ENCODE measurements at places on chromosomes 1 and 21. TPM values are rescaled to one million over a fixed set of nuclear protein-coding genes. Genes with fewer than 3 reads are reported as not detected.
A peak's percentile ranks its signal among the peaks of the same experiment; 100 is the strongest.

The WDR64 gene
- not detected for total RNA-seq

The ACKR1 gene
- total RNA-seq = not detected

The FAM151A gene
- total RNA-seq = not detected

DNA sequence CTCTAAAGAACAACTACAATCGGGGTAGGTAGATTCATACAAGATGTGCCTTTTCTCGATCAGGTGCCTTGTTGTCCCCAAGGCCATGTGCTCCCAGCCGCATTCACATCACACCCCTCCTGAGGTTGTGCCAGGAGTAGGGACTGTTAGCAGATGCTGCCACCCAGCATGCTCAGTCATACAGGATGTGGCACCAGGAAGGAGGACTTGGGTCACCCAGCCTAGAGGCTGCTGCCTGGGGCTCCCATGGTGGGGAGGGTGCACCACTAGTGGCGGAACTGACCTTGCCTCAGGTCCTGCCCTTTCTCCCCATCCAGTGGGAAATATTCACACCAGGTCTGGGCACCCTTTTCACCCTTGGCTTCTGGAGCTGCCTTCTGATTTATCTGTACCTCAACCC lies 8.3 kb downstream of the TEX35 start:
- H3K36me3 ChIP-seq = no peaks in the 10 kb centered on the region
- H3K4me1 ChIP-seq = no peaks in the 10 kb centered on the region
- H3K4me3 ChIP-seq = no peak overlapping the region

- H3K27ac ChIP-seq = no peak within 1 kb of the TSS
- peaks cover 36% of the 10 kb centered on the region for H3K27me3 ChIP-seq
- H3K4me3 ChIP-seq = peak within 1 kb of the TSS; percentile 82
- H3K4me1 ChIP-seq = peaks cover 3% of the 10 kb centered on the region
- no peaks in the 10 kb centered on the region for H3K36me3 ChIP-seq
Measured at GRCh38 chr1:205227584-205228013, at the start of gene TMCC2. TMCC2 (plus strand) TSS chr1:205227946; CDS start chr1:205228565, 619 bp downstream.

GRCh38 chr1:160935527-160936258 lies 18.9 kb downstream of the ITLN2 start:
- no peaks in the 10 kb centered on the region for H3K27me3 ChIP-seq
- H3K36me3 ChIP-seq = no peaks in the 10 kb centered on the region
- no peak for DNase-seq
- H3K27ac ChIP-seq = no peak overlapping the region
- H3K4me1 ChIP-seq = no peaks in the 10 kb centered on the region

- H3K36me3 ChIP-seq = no peaks in the 10 kb centered on the region
- H3K4me1 ChIP-seq = no peaks in the 10 kb centered on the region
- H3K27me3 ChIP-seq = peaks cover 54% of the 10 kb centered on the region
- no peak overlapping the region for H3K27ac ChIP-seq
- no peak overlapping the region for H3K4me3 ChIP-seq
Measured at GRCh38 chr1:68331117-68331865, 99.0 kb upstream of the WLS start.
